ENCODE measurements at places on chromosomes 1 and 21.

DNA sequence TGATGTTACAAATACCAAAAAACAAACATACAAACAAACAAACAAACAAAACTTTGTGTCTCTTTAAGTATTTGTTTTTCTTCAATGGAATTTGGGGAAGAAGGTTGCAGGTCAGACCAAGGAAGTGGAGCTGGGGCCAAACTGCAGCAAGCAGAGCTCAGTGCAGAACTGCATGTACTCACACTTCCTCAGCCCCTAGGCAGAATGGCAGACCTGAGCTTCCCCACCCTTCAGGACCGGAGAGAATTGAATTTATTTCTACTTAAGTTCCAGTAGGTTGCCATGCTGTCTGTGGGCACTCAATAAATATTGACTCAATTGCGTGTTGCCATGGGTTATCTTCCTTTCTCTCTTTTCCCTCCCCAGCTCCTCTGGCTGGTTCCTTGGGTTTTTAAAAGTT is 173.6 kb downstream of the PTGER3 start:
- peak; percentile 17 for DNase-seq

DNA sequence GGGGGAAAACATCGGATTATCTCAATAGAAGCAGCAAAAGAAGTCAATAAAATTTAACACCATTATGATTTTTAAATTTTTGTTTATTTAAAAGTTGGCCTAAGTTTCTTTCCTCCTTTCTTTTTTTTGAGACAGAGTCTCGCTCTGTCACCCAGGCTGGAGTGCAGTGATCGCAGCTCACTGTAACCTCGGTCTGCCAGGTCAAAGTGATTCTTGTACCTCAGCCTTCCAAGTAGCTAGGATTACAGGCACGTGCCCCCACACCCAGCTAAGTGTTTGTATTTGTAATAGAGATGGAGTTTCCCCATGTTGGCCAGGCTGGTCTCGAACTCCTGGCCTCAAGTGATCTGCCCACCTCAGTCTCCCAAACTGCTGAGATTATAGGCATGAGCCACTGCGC is 20.9 kb downstream of the SLC2A5 start:
- DNase-seq, result no peak

GRCh38 chr1:42815941-42816584 is 859 bp upstream of the ERMAP start:
- peak; percentile 25 for DNase-seq

DNA sequence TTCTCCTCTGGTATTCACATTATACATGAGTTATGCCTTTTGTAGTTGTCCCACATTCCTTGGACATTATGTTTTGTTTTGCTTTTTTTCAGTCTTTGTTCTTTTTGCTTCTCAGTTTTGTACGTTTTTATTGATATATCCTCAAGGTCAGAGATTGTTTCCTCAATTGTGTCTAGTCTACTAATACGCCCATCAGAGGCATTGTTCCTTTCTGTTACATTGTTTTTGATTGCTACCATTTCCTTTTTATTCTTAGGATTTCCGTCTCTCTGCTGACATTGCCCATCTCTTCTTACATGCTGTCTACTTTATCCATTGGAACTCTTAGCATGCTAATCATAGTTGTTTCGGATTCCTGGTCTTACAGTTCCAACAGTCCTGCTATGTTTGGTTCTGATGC is 27.8 kb upstream of the MPC2 start:
- no peak for DNase-seq

DNA sequence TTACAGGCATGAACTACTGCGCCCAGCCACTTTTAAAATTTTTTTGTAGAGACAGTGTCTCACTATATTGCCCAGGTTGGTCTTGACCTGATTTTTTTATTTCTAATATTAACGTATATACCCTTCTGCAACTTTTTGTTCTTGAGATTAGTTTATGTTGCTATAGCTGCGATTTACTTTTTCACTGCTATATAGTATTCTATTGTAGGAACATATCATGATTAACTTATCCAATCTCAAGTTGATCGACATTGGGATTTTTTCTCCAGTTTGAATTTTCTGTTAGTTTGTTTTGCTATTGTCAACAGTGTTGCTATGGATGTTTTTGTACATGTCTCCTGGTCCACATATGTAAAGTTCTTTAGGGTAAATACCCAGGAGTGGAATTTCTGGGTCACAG is 35.4 kb downstream of the WASF2 start:
- DNase-seq, result no peak

- DNase-seq, result peak; percentile 97
These were observed 19.3 kb downstream of the AHCYL1 start for GRCh38 chr1:110003747-110004428.

DNA sequence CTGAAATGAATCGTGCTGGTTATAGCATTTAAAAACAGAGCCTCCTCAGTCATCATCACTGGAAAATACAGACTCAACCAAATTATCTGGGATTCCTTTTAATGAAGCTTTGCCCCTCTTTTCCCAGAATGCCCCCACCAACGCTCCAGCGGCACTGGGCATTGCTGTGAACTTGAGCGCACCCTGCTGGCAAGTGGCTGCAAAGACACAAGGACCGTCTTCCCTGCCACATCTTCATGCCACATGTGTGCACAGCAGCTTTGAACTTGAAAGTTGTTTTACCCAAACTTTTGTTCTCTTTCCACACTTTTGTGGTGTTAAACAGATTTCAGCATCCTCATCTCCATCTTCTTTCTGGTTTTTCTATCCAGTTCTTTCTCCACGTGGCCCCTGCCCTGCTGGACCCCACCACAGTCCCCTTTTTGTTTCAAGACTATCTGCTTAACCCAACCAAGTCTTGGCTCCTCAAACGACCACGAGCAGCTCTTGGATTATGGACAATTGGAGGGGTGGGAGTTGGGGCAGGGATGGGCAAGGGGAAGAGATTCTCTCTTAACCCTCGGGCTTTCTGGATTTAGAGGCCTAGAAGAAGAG is 12.8 kb upstream of the LMX1A start:
- peak; percentile 41 for DNase-seq

Data from EL (cell line).